ENCODE measurements at places on chromosomes 11 and 22.

DNA sequence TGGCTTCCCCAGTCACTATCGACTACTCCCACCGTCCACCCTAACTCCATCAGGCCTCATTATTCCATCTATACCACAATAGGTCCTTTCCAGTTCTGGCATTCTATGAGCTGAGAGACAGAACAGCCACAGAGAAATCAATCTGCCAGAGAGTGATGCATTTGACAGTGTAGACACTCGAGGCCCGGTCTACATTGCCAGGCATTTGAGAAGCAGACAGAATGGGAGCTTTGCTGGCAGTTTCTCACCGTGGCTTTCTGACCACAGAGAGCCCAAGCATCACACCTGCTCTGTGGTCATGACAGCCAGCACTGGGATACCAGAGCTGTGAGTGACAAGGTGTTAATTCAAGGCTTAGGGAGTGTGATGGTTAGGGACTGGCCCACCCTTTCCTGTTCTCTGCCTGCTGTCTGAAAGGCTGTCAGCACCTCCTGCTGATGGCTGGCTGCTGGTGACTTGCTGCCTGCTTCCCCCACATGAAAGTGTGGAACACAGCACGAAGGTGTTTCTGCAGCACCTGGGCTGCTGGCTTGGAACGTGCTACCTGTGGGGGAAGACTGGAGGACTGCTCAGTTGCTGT is 137.8 kb downstream of the KIRREL3 start:
- DNase-seq, result no peak

- DNase-seq, result no peak
Measured at GRCh38 chr22:23750367-23750713, 572 bp downstream of the ZNF70 start.

- no peak for DNase-seq
Measured at GRCh38 chr11:38274031-38274430, 1676.0 kb upstream of the RAG2 start.

- DNase-seq, result no peak
Measured at GRCh38 chr11:9799886-9800285, 136.0 kb downstream of the SWAP70 start.

DNA sequence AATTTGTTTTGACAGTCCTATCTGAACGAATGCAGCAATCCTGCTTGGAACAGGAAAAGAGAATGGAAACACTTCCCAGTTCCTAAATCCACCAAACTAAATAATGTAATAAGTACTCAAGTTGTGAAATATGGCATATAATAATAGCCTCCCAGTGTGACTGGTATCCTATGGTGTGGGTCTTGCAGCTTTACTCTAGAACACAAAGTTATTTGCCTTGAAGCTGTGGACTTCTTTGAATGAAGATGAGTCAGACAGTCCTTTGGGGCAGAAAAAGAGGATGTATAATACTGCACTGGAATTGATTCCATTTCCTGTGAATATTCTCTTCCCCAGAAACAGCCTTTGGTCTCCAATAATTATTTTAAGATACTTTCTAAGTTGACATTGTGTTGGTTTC is 887.0 kb downstream of the KCNA4 start:
- no peak for DNase-seq

Measured in NCI-H1105 (cell line).